ENCODE measurements at places on chromosomes 11 and 22.

DNA sequence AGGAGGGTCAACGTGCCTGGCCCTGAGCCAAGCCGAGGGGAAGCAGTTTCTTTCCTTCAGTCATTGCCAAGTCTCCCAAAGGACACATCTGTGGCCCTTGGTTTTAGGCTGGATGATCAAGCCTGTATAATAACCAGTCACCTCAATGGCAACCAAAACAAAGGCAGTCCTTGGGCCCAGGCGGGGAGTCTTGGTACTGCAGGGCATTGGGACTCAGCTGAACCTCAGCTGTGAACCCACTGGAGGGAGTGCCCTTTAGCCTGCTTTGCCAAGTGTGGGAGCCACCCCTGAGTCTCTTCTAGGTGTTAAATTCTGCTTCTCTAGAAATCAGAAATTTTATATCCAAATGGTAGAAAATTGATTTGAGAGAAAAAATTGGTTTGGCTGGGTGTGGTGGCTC, 36.9 kb downstream of the CPT1A start:
- no peak for DNase-seq

- DNase-seq, result no peak
Observed at GRCh38 chr11:26860091-26860780, 133.7 kb upstream of the FIBIN start.

- DNase-seq, result peak; percentile 62
Observed at GRCh38 chr11:72821920-72822799, 7.9 kb downstream of the ATG16L2 start.

DNA sequence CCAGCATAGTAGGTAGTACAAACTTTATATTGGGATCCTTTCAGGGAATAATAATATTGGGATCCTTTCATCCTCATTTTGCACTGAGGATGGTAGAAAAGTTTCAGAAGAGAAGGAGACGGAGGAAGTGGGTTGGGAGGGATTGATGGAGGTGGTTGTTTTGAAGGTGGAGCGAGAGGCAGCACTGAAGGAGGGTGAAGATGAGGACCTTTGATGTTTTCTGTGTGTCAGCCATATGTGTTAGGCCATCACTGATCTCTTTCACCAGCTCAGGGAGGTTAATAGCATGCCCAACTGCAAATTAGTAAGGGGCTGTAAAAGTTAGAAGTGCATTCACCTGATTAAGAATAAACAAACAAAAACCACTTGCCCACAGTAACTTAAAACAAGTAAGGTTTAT, 275.5 kb upstream of the B3GAT1 start:
- no peak for DNase-seq

GRCh38 chr11:35147235-35147634, 8.3 kb downstream of the CD44 start:
- DNase-seq, result no peak

All from activated CD4-positive, CD25-positive, alpha-beta regulatory T cell treated with anti-CD3 and anti-CD28 coated beads, Interleukin-2, amount 50 U/mL, for 16 hours (primary cell).